SIG-M5 (cell line): ENCODE measurements at places on chromosomes 1 and 21.
A peak's percentile ranks its signal among the peaks of the same experiment; 100 is the strongest.

GRCh38 chr1:53722025-53722424, 16.9 kb downstream of the GLIS1 start:
- DNase-seq = no peak

GRCh38 chr1:75035536-75035935, 98.7 kb upstream of the LHX8 start:
- no peak for DNase-seq

DNA sequence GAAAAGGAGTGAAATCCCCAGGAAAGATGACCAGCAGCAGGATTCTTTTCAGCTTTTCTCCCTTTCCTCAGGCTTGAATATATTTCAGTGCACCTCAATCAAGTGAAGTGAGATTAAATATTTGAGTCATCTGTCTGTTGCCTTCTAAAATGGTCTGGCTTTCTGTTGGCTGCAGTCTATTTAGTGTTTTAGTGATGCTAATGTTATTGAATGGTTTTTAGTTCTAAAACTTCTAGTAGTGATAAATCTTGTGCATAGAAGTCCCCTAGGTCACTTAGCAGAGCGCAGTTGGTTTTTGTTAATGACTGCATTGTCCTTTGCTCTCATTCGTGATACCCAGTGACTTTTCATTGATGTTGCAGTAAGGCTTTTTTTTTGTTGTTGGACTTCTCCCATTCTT, 53.5 kb downstream of the ITSN1 start:
- no peak for DNase-seq

GRCh38 chr1:150997949-150998348, 8.8 kb downstream of the MINDY1 start:
- no peak for DNase-seq

DNA sequence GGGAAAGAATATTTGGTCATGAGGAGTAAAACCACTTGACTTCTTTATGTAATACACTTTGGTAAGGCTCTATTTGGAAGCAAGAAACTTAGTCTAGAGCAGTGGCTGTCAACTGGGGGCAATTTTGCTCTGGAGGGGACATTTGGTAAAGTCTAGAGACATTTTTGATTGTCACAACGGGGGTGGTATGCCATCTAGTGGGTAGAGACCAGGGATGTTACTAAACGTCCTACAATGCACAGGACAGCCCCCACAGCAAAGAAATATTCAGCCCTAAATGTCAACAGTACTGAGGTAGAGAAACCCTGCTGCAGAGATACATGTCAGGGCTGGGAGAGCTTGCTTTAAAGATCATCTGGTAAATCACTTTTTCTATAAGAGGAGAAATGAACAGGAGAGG, 13.5 kb downstream of the FUCA1 start:
- DNase-seq = no peak

DNA sequence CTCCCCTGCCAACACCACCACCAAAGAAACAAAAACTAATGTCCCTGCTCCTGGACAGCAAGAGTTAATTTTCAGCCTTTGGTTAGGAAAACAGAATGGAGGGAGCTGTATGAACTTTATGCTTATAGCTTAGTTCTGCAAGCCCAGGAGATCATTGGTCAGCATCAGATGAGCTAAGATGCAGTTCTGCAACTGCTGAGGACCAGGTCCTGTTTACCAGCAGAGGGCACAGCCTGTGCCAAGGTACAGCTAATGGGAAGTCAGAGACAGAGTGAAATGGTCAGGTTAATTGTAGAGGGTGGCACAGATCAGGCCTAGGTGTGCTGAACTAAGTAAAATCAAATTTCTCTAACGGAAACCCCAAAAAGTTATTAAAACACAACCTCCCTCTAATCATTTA, 161.3 kb downstream of the ROR1 start:
- no peak for DNase-seq

- DNase-seq = peak; percentile 96
Measured at GRCh38 chr1:205287767-205288559, 33.6 kb downstream of the NUAK2 start.

DNA sequence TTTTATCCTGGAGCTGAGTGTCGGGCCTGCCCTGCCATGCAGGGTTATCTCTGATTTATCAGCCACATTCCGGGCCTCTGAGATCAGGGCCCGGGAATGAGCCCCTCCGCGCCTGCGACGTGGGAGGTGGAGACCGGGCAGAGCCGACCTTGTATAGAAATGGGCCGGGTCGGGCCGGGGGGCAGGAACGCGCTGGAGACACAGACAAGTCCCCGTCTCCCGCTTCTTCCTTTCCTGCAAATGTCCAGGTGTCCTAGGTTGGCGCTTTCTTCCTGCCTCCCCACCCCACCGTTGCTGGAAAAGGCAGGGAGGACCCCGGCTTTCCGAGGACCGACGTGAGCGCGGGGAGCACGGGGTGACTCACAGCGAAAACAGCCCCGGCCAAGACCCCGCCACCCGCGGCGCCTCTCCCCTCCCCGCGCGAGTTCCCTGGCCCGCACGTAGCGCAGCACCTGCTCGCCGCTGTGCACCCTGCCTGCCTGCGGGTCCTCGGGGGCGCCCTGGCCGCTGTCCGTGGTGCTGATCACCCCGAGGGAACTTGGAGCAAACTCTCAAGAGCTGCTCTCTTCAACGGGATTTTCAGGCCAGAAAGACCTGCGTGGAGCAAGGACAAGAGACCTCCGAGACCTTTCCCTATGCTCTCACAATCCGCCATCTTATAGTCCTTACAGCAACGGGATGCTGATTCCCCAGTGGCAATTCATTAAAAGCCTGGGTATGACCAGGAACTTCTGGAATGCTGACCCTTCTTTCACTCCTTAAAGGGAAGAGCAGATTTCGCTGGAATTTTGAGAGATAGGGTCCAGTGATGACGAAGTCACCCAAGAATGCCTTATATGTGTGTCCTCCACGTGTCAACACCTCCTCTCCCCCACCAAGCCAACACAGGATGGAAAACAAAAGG, 475 bp upstream of the NPPB start:
- no peak for DNase-seq

- DNase-seq = no peak
Measured at GRCh38 chr1:150061632-150062101, 5.9 kb upstream of the VPS45 start.

DNA sequence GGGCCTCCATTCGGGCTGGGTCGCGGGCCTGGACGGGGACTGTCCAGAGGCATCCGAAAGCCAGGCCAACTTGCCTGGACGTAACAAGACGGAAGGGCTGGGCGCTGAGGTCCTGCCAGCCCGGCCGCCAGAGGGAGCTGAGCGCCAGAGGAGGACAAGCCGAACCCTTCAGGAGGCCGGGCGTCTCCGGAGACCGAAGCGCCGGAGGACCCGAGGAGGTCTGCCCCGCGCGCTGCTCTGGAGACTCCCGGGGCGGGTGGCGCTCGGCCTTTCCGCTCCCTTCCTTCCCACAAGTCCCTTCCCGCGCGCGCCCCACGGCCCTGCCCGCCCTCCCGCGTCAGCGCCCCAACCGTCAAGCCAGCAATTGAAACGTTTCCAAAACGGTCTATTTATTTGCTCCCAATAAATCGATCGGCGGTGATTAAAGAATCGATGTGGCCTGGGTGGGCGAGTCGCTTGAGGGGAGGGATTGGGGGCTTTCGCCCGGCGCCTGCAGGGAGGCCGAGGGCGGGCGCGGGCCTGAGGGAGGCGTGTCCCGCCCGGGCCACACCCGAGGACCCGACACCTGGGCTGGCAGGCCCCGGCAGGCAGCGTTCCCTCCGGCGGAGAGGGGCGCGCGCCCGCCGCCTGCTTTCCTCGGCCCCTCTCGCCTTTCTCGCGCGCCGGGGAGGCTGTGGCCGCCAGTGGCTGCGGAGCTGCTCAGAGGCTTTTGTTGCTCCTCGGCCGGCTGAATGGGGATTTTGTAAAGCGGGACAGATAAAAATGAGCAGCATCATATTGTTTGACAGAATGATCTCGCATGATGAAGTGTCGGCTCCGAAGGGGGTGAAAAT, 5.2 kb upstream of the FOXD3 start:
- no peak for DNase-seq

DNA sequence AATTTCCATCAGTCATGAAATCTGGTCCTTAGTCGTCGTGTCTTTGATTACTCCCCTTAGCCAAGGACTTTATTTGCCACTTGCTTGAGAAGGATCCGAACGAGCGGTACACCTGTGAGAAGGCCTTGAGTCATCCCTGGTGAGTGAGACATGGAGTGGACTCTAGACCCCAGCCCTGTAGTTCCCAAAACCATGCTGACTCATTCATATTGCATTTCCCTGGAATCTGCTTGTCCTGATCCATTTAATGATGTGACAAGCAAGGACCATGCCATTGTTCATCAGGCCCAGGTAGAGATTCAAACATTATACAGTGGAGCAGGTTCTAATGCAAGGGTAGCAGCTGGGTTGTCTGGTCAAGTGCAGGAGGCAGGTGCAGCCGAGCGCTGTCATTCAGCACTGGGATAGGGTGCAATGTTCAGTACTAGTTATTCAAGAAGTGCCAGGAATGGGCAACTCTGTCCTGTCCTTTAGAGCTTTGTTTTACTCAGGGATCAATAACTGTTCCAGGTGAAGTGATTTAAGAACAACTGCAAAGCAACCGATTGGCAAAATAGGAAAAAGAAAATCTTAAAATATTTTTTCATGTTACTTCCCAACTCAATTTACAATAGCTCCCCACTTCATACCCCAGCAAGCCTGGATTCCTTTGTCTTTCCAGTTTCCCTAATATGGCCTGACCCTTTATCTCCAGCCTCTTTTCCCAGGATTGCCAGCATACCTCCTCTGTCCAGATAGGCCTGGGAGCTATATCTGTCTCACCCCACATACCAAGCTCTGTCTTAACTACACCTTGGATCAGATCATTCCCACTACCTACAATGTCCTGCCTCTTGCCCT, 26.5 kb downstream of the CAMK1G start:
- DNase-seq = no peak

DNA sequence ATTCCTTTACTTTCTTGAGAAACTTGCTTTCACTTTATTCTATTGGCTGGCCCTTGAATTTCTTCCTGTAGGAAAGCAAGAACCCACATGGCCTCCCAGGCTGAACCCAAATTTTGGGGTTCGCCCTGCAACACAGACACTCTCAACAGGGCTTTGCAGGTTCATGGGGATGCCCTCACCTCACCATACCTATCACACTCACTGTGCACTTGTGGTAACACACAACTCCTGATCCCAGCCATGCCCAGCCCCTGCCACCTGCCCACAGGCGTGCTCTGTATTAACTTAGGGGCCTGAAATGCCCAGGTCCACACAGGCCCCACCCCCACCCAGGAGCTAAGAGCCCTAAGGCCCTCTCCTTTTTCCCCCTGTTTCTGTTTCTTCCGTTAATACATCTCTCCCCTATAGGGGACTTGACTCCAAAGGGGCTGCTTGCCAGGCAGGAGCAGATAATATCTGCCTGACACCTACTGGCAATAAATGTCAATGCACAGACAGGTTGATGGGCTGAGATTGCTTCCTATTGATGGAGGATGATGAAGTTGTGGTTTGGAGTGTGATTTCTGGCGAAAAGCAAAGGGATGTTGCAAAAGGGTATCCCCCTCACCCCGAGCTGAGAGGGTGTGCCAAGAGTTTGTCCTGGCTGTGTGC, 171.5 kb downstream of the AJAP1 start:
- DNase-seq = no peak

DNA sequence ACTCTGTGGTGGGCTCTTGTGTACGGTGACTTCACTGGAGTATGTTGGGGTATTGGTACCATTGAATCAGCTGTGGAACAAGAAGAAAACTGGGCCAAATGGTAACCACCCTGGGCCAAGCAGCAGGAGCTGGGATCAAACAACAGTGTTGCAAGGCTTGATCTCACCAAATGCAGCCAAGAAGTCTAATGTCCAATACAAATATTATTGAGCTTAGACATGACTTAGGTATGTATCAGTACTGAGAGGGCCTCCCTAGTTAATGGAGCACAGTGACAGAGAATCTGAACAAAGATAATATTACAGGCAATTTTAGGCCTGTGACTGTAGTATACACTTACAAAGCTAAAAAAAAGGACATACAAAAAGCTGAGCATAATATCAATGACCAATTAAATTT, 604.8 kb downstream of the PLA2G4A start:
- no peak for DNase-seq

GRCh38 chr21:22670148-22670547, 1671.9 kb downstream of the NCAM2 start:
- DNase-seq = no peak

DNA sequence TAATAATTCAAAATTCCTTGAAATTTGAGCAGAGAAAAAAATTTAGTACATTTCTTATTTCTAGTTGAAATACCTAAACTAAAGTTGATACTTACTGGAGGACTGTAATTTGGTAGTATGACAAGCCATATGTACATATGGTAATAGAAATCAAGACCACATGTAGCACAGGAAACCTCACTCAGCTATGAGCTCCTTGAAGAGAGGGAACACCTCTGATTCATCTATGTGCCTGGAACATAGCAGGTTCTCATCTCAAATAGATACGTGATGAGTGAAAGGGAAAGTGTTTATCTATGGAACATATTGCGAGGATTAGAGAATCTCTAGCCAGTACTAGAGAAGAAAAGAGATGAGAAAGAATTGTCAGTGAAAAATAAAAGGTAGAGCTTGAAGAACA, 47.9 kb upstream of the GNG4 start:
- no peak for DNase-seq

- no peak for DNase-seq
Measured at GRCh38 chr1:157226739-157227138, 88.5 kb upstream of the ETV3 start.

GRCh38 chr1:36622741-36623648, 140.3 kb upstream of the CSF3R start:
- no peak for DNase-seq

DNA sequence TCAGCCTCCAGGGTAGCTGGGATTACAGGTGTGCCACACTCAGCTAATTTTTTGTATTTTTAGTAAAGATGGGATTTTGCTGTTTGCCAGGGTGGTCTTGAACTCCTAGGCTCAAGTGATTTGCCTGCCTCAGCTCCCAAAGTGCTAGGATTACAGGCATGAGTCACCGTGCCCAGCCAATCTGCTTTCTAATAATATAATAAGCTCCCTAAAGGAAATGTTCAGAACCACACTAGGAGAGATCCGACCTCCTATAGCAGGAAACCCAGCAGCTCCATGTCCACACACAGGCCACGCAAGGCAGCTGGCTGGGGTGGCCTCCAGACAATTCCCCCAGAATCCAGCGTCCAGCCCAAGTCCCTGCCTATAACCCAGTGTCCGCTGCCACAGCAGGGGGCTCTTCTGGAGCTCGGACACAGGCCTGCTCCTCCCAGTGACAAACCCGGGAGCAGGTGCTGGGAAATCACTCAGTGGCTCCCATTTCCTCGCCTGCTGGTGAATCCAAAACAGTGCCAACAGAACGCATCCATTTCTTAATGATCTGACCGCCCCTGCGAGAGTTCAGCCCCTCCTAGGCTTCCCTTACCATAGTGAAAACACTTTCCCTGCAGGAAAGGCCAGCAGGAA, 7.5 kb downstream of the RIPK4 start:
- no peak for DNase-seq

- DNase-seq = no peak
Measured at GRCh38 chr1:234309598-234310459, 63.4 kb upstream of the COA6 start.

DNA sequence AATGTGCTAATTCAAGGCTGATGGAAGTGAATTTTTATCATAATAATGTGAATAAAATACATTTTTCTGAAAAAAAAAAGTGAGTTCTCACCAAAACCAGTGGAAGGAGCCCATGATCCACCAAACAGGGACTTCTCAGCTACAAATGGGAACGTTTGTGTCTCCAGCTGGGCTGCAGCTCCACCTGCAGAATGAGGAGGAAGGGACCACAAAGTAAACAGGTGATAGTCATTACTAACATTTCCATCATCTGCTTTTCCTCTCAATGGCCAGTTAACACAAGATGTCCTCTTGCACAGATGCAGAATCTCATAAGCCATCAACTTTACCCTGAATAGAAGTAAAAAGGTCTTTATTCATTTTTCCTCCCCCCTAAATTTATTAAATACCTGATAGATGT, 246.2 kb downstream of the MRPL39 start:
- DNase-seq = no peak
